Large intestine (tissue), 12 donors: ENCODE measurements at places on chromosomes 12 and 14. TPM values are rescaled to one million over a fixed set of nuclear protein-coding genes. Genes with fewer than 3 reads are reported as not detected.

- no peak for DNase-seq
Observed at GRCh38 chr12:125518074-125518473, 452.8 kb downstream of the AACS start.

The BIN2 gene
- 7.0 TPM for polyA plus RNA-seq

DNA sequence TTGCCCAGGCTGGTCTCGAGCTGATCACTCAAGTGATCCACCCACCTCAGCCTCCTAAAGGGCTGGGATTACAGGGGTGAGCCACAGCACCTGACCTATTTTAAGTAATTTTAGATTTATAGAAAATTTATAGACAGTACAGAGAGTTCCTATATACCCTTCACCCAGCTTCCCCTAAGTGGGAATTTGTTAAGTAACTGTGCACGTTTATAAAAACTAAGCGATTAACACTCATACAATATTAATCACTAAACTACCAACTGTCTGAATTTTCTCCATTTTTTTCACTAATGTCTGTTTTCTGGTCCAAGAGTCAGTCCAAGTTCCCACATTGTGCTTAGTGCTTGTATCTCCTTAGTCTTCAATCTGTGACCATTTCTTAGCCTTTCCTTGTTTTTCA lies 5.5 kb downstream of the IL31 start:
- no peak for DNase-seq

DNA sequence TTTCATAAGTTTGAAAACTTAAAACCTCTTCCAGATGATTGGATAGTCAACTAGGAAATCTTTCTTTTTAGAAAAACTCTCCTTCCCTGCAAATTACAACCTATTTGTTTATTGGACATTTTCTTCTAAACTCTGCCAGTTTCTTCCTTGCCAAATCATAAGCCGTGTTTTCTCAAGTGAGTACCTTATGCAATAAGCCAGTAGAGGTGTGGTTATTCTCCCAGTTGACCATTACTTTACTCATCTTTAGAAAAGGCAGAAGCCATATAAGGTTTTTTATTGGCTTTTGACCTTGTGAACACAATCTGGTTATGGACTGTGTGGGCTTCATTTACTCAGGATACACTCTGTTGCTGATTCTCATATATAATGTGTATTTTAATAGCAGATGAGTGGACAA lies 14.6 kb downstream of the ACTR6 start:
- no peak for DNase-seq

The SLC10A1 gene
- 0.13 TPM for polyA plus RNA-seq

The DLGAP5 gene
- polyA plus RNA-seq, result 11.6 TPM

- no peak for DNase-seq
Observed at GRCh38 chr12:31207799-31208465, 118.0 kb downstream of the SINHCAF start.

DNA sequence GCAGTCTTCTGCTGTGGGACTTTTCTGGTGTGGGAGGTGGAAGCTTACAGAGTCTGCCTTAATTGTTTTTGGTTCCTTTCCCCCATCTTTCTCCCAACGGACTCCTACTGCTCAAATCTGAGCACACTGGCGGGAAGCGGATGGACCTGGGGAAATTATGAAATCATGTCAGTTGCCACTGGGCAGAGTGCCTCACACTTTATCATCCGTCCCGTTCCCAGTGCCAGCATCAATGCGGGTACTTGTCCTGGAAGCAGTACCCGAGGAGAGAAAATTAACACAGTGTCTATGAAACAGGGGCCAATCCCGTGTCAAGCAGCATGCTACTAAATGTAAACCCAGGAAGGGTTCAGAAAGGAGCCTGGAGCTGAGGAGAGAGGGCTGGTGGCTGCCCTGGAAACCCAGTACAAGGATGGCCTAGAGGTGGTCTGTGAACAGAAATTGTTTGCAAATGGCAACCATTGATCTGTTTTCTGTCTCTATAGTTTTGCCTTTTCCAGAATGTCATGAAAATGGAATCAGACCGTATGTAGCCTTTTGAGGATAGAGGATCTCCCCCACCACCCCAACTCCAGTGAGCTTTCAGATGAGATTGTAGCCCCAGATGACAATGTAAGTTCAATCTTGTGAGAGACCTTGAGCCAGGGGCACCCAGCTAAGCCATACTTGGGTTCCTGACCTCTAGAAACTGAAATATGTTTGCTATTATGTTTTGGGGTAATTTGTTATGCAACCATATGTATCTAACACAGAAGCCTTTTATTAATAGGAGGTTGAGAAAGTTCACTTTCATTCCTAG lies 908 bp upstream of the CDKL1 start:
- DNase-seq, result no peak

- DNase-seq, result peak; percentile 83
Observed at GRCh38 chr12:6294156-6295093, 16.1 kb upstream of the PLEKHG6 start.

GRCh38 chr12:9674226-9674590 lies 4.7 kb downstream of the CLEC2D start:
- DNase-seq, result no peak

The RASAL1 gene
- 0.69 TPM for polyA plus RNA-seq

GRCh38 chr14:98916476-98916875 lies 355.5 kb downstream of the BCL11B start:
- no peak for DNase-seq

DNA sequence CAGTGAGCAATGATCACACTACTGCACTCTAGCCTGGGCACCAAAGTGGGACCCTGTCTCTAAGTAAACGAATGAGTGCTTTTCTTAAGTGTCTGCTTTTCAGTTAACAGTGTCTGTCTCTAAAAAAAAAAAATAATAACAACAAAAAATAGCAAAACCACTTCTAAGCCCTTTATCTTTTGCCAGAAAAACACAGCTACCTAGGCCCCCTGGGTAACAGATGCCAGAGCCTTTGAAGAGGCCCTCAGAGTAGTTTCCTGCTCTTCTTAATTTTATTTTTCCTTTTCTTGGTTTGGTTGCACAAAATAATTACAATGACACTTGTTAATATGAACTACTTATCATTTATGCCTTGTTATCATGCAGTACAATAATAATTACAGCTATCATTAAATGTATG lies 32.8 kb upstream of the RAP1B start:
- no peak for DNase-seq

DNA sequence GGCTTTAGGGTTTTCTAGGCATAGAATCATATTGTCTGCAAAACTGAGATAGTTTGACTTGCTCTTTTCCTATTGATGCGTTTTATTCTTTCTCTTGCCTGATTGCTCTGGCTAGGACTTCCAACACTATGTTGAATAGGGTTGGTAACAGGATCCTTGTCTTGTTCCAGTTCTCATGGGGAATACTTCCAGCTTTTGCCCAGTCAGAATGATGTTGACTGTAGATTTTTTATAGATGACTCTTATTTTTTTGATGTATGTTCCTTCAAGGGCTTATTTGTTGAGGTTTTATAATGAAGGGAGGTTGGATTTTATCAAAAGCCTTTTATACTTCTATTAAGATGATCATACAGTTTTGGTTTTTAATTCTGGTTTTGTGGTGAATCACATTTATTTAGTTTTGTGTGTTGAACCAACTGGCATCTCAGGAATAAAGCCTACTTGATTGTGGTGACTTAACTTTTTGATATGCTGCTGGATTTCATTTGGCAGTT lies 478.2 kb downstream of the TMEM117 start:
- DNase-seq, result no peak

The DNAL1 gene
- polyA plus RNA-seq, result 7.2 TPM

The LMO3 gene
- 1.8 TPM for polyA plus RNA-seq

- no peak for DNase-seq
Observed at GRCh38 chr14:102630881-102631280, 38.4 kb downstream of the RCOR1 start.

GRCh38 chr12:2180737-2181082 lies 127.9 kb downstream of the CACNA1C start:
- no peak for DNase-seq

The DAO gene
- polyA plus RNA-seq, result not detected

The KRT2 gene
- 0.54 TPM for polyA plus RNA-seq

DNA sequence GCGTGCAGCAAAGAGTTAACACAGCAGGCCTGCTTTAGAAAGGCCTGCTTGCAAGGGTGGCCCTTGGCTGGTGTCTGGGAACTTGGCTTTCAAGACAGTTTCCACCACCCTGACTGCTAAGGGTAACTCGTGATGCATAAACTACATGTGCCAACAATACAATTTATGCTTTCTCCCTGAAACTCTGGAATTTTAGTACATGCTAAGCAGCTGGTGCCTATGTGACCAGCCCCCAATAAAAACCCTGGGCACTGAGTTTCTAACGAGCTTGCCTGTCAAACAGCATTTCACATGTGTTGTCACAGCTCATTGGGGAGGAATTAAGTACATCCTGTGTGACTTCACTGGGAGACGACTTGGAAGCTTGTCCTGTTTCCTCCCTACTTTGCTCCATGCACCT lies 133.1 kb downstream of the SLC5A8 start:
- DNase-seq, result no peak

- DNase-seq, result peak; percentile 94
Observed at GRCh38 chr12:69994724-69995173, 169.7 kb downstream of the MYRFL start.

DNA sequence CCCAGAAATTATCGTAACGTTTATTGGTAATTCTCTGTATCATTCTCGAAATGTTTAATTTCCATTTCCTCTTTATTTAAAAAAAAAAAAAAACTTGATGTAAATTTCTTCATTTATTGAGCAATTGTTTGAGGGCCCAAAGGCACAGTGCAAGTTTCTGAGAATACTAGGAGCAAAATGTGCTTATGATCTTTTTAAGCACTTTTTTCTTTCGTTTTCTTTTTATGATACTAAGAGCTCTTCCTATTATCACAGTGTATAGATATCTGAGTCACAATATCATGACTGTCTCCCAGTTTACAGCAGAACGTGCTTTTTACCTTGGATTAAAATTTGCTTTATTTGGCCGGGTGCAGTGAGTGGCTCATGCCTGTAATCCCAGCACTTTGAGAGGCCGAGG lies 5.6 kb downstream of the ATP2A2 start:
- DNase-seq, result no peak

GRCh38 chr12:12996209-12996608 lies 3.9 kb downstream of the HEBP1 start:
- DNase-seq, result no peak

- DNase-seq, result no peak
Observed at GRCh38 chr12:49703647-49704137, 3.5 kb downstream of the FMNL3 start.

The AHNAK2 gene
- polyA plus RNA-seq, result 3.3 TPM

GRCh38 chr12:68175557-68176061 lies 16.1 kb upstream of the IFNG start:
- DNase-seq, result no peak

- DNase-seq, result no peak
Observed at GRCh38 chr12:67382241-67382871, 113.2 kb downstream of the CAND1 start.
